ENCODE measurements at places on chromosomes 2 and 18.
A peak's percentile ranks its signal among the peaks of the same experiment; 100 is the strongest.

DNA sequence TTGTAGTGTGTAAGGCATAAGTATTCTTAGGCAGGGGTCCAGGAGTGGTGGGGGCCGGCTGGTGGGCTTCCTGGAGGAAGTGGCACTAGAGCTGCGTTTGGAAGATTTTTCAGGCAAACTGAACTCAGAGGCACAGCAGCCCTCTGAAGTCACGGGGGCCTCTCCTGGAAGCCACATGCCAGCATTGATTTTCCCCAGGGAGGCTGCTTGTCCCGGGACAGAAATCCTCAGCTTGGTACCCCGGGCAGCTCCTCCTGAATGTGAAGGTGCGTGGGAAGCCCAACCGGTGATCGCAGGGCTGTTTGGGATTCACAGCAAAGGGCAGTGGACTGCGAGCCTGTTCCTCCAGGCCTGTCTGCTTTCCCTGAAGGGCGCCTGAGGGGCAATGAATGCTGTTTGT lies 1.6 kb upstream of the PDIA6 start:
- DNase-seq: no peak

GRCh38 chr2:195270466-195271039 lies 386.5 kb upstream of the SLC39A10 start:
- no peak for DNase-seq

- peak; percentile 13 for DNase-seq
Observed at GRCh38 chr2:224039080-224039769, at the start of gene SERPINE2. SERPINE2 (minus strand) TSS chr2:224039286; CDS start chr2:224001900, 37,386 bp downstream.

- DNase-seq: no peak
Observed at GRCh38 chr2:49972699-49973098, 818.4 kb upstream of the FSHR start.

DNA sequence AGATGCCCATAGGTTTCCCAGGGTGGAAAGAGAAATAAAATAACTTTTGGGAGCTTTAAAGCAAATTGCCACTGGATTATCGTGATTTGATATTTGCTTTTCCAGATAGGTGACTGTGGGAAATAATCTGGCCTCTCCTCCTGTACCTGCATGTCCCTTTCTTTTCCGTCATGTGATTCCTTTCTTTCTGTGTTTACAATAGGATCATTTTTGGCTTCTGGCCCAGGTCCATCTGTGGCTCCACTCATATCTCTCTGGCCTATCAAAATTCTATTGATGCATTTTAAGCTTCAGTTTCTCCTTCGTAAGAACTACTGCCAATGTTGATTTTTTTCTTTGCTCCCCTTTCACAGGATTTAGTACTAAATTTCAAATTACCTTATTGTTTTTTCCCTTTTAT lies 153.6 kb downstream of the CCDC85A start:
- no peak for DNase-seq

DNA sequence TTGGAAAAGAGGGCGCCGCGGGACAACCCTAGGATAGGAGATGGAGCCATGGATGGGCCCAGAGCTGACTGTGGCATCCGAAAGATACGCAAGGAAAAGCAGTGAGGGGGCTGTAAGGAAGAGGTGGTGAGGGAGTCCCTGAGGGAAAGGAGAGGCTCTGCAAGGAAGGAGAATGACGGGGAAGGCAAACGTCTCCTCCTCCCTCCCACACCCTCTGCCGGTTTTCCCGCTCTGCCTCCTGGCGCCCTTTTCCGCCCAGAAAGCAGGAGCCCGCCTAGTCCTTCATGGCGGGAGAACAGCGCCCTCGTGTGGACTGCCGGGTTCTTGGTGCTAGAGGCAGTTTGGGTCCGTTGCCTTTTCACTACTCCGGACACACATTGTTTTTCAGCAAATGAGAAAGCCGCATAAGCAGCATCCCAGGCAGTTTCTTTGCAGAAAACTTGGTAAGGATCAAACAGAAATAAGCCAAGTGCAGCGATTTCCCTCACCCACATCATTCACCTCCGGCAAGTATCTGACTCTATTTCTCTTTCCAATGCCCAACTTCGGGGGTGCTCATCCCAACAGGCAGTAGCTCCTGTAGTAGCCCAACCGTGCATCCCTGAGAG lies 200.4 kb downstream of the INO80D start:
- peak; percentile 63 for DNase-seq

- no peak for DNase-seq
Observed at GRCh38 chr2:148021886-148022285, 995 bp downstream of the MBD5 start.

GRCh38 chr2:152134488-152135280 lies 35.8 kb upstream of the CACNB4 start:
- DNase-seq: peak; percentile 14

GRCh38 chr2:133886735-133887675 lies 318.7 kb upstream of the NCKAP5 start:
- DNase-seq: peak; percentile 76

GRCh38 chr2:46674488-46674887 lies 195.1 kb downstream of the TMEM247 start:
- DNase-seq: no peak

DNA sequence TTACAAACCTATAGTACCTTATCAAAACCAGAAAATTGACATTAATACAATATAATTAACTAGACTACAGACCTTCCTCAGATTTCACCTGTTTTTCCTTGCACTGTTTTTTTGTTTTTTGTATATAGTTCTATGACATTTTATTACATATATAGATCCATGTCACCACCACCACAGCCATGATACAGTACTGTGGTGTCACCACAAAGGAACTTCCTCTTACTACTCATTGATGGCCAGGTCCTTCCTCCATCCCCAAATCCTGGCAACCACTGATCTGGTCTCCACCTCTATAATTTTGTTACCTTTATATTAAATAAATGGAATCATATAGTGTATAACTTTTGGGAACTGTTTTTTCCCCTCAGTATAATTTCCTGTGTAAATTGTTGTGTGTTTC lies 19.4 kb upstream of the ATP6V1B1 start:
- DNase-seq: no peak

DNA sequence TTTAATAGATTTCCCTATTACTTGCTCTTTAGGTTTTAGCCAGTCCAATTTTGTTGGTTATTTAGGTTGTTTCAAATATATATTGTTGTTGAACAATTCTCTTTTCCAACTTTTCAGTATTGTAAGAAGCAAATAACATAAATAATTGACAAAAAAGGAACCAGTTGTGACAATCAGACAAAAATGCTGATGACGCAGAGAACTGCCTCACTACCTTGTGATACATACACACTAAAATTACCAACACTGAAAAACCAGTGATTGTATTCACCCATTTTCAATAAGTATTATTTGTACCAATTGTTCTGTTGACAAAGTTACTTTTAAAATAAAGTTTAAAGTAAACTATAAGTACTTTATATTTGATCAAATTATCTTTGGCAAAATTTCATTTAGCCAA lies 43.1 kb upstream of the NABP1 start:
- DNase-seq: no peak

- no peak for DNase-seq
Observed at GRCh38 chr18:39951142-39951720, 2003.8 kb upstream of the PIK3C3 start.

GRCh38 chr18:67211646-67212045 lies 304.9 kb downstream of the DSEL start:
- no peak for DNase-seq

- peak; percentile 28 for DNase-seq
Observed at GRCh38 chr2:33498291-33498956, 22.0 kb downstream of the RASGRP3 start.

- no peak for DNase-seq
Observed at GRCh38 chr2:236168110-236169080, at the start of gene GBX2. GBX2 (minus strand) TSS chr2:236168386; CDS start chr2:236167971, 415 bp downstream.

DNA sequence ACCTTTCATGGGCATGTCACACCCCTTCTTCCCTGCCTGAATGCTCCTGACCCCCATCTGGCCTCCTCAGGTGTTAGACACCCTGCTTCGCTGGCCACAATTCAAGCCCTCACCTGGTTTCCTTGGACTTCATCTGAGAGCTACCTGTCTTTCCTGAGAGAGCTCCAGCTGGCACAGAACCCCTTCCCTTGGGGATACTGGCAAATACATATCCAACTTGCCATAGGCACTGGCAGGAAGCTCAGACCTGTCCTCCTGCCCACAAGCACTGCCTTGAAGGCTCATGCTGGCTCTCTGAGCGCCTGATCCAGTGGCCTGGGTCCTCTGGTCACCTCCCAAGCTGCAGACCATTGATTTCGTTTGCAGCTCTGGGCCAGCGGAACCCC lies 74.1 kb upstream of the MAP4K3 start:
- DNase-seq: no peak

GRCh38 chr2:111662039-111662770 lies 221.8 kb downstream of the ANAPC1 start:
- no peak for DNase-seq

DNA sequence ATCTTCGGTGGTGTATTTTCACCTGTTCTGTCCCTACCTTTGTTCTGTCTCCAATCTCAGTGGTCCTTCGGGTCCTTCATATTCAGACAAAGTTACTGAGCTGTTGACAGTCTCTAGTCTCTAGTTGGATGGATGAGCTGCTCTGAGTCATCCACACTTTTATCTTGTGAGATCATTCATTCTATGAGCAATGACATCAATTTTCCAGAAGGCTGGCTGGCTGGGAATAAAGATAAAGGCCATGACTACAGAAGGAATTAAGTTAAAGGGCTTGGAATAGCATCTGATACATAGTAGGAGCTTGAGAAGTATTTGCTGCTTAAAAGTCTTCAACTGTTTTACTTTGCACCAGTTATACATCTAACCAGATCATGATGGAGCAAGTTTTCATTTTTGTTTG lies 43.1 kb upstream of the SLC39A10 start:
- no peak for DNase-seq

DNA sequence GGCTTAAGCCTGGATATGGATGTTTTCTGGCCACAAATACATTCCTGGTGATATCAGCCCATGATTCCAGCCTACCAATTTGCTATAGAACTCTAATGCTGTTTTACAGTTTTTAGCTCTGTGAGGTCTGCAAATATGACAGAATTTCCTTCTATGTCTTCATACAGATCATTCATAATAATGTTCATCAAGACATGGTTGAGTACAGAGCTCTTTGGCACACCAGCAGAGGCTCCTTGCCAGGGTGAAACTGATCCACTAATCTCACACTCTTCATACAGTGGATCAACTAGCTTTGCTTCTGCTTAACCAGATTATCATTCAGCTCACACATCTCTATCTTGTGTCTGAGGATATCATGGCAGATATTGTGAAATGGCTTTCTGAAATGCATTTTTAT lies 672.1 kb downstream of the STK39 start:
- no peak for DNase-seq

DNA sequence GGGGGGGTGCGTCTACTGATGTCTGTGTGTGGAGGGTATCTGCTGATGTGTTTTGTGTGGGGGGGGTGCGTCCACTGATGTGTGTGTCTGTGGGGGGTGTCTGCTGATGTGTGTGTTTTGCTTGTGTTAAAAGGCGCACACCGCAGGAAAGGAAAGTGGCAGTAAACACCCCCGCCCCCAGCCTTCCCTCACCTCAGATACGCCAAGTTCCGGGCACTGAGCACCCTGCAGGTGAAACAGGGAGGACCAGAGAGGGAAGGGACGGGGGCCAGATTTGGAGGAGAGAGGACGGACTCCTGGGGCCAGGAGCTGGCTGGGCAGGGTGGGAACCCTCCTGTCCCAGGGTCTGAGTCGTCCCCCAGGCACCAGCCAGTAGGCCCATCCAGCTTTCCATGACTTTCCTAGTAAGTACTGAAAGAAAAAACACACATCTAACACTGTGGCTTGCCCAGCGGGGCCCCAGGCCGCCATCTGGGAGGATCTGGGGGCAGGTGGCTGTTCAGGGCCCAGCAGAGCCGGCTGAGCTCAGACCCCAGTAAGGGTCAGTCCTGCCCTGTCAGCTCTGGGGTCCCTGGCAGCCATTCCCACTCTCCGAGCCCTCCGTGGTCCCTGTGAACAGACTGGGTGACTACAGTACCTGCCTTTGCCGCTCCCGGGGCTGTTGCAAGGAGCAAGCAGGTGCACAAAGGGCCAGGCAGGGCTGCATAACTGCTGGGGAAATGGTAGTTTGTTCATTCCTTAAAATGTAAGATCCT lies 126.9 kb downstream of the NFATC1 start:
- DNase-seq: peak; percentile 42

DNA sequence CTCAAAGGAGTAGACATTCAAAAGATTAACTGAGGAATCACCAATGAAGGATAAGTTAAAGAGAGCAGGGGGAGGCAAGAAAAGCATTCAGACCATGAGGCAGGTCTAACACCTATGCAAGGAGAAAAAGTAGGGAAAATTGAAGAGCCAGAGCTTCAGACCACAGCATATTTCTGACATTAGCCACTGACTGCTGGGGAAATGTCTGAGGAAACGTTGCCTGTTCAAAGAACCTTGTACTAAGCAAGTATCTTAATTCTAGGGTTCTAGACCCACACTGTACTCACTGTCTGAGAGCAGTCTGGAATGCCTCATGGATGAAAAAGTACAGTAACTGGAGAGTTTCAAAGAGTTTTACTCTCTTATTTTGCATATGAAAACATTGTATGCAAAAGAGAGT lies 39.5 kb upstream of the TFPI start:
- DNase-seq: no peak

GRCh38 chr2:203925512-203926158 lies 10.9 kb upstream of the ICOS start:
- no peak for DNase-seq

DNA sequence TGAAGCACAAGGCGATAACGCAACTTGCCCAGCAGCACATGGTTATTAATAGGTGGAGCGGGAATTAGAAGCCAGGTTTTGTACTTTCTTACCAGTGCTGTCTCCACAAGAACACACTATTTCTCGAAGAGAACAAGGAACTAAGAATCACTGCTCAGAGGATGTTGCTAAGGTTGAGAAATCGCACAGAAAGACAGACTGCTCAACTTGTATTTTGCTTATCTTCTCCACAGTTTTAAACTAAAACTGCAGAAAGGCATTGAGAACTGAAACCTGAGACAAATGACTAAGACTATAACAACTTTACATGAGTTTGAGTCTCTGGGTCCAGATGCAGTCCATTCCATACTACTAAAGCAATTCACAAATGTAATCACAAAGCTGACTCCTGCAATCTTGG lies 6.2 kb downstream of the PRKD3 start:
- DNase-seq: peak; percentile 30

DNA sequence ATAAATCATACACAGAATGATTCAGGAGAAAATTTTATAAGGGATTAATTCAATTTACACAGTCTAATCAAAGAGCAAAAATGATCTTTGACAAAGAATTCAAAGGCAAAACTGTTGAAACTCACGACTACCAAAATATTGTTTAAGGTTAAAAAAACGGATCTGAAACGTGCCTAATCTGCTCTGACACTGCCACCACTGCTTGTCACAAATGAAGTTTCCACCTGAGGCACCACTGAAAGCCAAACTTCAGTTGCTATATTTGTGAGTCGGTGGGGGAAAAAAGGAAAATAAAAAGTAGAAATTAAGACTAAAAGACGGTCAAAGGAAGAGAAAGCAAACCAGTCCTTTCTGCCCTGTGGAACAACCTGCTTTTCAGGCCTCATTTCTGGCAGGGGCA lies 140.6 kb upstream of the DNMT3A start:
- DNase-seq: peak; percentile 9

GRCh38 chr2:150549381-150549780 lies 61.9 kb upstream of the RND3 start:
- no peak for DNase-seq

Measured in NAMALWA (cell line).